H4 (cell line): ENCODE measurements at places on chromosomes 16 and 17. TPM values are rescaled to one million over a fixed set of nuclear protein-coding genes. Genes with fewer than 3 reads are reported as not detected.

Gene C16orf96
- total RNA-seq: not detected in 2 replicates

Gene ABCA10
- total RNA-seq: 0.80 and 1.8 TPM in 2 replicates

Gene MMP28
- 0.68 TPM in 1 of 2 replicates, not detected in the other for total RNA-seq

Gene TMEM100
- total RNA-seq: 4.6 and 7.8 TPM in 2 replicates

Gene CDYL2
- total RNA-seq: 4.8 and 5.7 TPM in 2 replicates

Gene NT5C3B
- total RNA-seq: 86.8 and 88.0 TPM in 2 replicates

Gene ACSM2B
- not detected in 2 replicates for total RNA-seq

Gene SLC47A1
- 1.3 and 2.2 TPM in 2 replicates for total RNA-seq

Gene RPGRIP1L
- 5.5 and 8.2 TPM in 2 replicates for total RNA-seq

Gene ABCC11
- total RNA-seq: 0.02 TPM in 1 of 2 replicates, not detected in the other

Gene SULT1A1
- total RNA-seq: 50.4 and 51.9 TPM in 2 replicates

Gene TMUB2
- 16.4 and 19.1 TPM in 2 replicates for total RNA-seq

Gene CDC27
- 92.1 and 100 TPM in 2 replicates for total RNA-seq

Gene CACNG1
- total RNA-seq: not detected in 2 replicates

Gene SMIM36
- total RNA-seq: not detected in 2 replicates

Gene ATP2C2
- not detected in 2 replicates for total RNA-seq

Gene CLDN6
- total RNA-seq: 2.0 TPM in 1 of 2 replicates, not detected in the other

Gene CCDC92B
- total RNA-seq: not detected in 2 replicates

Gene ZNF750
- total RNA-seq: not detected in 2 replicates

Gene C17orf107
- total RNA-seq: 0.08 TPM in 1 of 2 replicates, not detected in the other

Gene SSTR5
- not detected in 2 replicates for total RNA-seq

Gene CRISPLD2
- total RNA-seq: 5.7 and 10.3 TPM in 2 replicates

Gene GAS2L2
- total RNA-seq: 0.04 TPM in 2 replicates

Gene NPIPA7
- total RNA-seq: 3.1 and 7.7 TPM in 2 replicates

Gene ZFPM1
- total RNA-seq: 0.29 and 0.86 TPM in 2 replicates

Gene OTOP2
- not detected in 2 replicates for total RNA-seq

Gene KRT27
- not detected in 2 replicates for total RNA-seq

Gene OR3A3
- not detected in 2 replicates for total RNA-seq

Gene GDPD1
- 3.7 and 7.4 TPM in 2 replicates for total RNA-seq

Gene AURKB
- total RNA-seq: 33.4 and 50.5 TPM in 2 replicates

Gene ZNF232
- 5.0 and 8.5 TPM in 2 replicates for total RNA-seq
